Stimulated activated naive CD4-positive, alpha-beta T cell (primary cell): ENCODE measurements at places on chromosomes 7 and 10.

DNA sequence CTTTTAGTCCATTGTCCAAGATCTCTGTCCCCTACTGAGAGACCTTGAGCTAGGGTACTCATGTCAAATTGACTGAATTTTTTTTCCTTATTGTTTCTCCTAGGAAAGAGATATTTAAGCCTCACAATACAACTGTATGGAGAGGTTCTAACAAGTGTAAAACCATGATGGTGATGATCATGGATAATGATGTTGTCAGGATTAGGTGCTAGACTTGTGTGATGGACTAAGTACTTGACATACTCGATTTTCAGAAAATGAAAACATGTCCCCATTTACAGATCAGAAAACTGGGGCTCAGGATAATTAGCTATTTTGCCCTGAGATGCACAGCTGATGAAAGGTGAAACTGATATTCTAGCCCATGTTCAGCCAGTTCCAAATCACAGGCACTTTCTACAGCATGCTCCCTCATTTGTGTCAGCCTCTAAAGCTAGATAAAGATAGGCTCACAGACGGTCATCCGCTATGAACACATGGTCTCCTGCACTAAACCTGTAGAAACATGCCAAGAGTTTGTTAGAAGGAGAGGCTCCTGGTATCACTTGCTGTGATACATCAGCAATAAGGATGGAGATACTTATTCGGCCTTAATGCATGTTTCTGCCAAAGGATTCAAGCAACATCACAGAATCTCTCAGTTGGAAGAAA is 67.6 kb downstream of the CREB3L2 start:
- no peak for DNase-seq

DNA sequence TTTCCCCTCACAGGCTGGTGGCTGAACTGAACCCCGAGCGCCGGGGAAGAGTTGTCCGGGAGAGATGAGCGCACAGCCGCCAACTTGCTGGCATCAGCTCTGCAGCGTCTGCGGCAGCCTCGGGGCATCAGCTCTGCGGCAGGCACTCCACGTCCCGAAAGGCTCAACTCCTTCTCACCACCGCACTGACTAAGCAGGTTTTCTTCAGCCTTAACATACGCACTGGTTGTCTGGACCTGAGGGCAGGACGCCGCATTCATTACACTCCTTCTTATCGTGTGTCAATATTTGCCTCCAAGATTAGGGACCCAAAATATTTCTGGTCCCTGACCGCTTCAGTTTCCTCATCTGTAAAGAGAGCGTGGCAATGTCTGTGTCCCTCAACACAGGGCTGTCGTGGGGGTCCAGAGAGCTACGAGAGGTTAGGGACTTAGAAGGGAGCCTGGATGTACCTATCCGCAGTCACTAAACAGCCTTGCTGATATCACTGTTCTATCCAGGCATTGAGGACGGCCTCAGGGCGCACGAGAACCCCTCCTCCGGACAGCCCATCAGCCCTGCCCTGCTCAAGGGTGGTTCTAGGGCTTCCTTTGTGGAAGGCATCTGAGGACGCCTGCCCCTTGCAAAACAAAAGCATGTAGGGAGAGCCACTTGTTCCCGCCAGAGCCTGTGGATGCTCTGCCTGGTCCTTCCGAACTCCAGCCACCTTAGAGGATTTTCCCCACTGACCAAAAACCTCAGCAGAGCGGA is 42.8 kb upstream of the FIGNL1 start:
- DNase-seq: no peak

DNA sequence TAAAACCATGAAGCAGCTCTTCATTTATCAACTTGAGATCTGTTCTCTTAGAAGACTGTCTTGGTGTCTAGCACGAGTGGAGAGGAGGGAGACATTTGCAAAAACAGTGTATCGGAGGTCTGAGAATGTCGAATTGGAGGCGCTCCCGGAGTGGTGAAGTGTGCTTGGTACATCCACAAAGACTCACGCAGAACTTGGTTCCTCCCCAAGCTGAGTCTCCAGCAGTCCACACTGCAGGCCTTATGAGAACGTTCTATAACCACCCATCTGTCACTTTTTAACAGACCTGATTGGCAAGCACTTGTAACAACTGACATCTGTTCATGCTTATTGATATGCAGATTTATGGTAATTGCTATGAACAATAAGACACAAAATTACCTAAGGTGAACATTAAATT is 261.6 kb downstream of the CELF2 start:
- DNase-seq: no peak

DNA sequence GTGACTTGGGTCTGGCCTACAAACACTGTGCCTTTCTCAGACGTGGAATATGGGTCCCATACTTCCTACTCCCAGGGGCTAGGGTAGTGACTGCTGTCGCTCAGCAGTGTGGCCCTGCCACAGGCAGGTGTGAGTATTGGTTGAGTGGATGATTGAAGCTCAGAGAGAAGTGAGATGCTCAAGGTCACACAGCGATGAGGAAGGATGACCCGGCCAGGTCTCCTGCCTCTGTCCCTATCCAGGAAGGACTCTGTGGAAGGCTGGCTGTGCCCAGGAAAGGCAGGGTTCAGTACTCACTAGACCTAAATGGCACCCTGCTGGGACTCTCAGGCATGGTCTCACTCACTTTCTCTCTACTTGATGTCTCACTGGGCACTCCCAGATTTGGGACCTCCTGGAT is 2.8 kb downstream of the PRF1 start:
- no peak for DNase-seq
